ENCODE measurements at places on chromosomes 5 and 9.

DNA sequence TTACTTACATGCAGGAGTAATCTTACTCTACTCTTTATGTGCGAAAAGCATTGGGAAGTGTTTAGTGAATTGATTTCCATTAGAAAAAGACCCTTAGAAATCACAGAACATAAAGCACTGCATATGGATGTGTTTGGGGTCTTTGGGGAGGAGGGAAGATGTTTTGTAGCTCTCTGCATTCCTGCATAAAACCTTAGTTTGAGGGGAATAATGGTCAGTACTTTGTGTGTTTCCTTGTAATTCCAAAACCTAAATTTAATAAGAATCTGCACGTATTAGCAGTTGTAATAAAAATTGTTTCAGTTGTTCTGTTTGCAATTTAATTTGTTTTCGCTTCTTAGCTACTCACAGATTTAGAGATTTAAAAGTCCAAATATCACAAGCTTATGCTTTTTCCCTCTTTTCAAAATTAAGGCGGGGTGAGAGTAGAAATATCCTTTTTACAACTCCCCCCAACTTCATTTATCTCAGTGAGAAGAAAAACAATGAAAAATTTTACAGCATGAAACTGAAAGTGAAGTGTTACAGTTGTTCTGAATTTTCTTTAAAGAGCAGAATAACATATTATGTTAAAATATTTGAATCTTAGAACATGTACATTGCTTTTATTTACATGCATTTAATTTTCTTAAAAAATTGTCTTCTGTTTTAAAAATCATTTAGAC, 143.8 kb downstream of the SMARCA2 start:
- no peaks in the 10 kb centered on the region for H3K36me3 ChIP-seq
- H3K27me3 ChIP-seq = no peaks in the 10 kb centered on the region
- no peak for DNase-seq

- no peak for DNase-seq
- H3K36me3 ChIP-seq = no peaks in the 10 kb centered on the region
- H3K4me1 ChIP-seq = no peaks in the 10 kb centered on the region
- no peak overlapping the region for H3K4me3 ChIP-seq
- no peak overlapping the region for H3K27ac ChIP-seq
- no peaks in the 10 kb centered on the region for H3K27me3 ChIP-seq
Measured at GRCh38 chr5:150313921-150314716, 11.4 kb upstream of the ARSI start.

- H3K27me3 ChIP-seq = no peaks in the 10 kb centered on the region
- no peaks in the 10 kb centered on the region for H3K36me3 ChIP-seq
- H3K4me3 ChIP-seq = no peak overlapping the region
- DNase-seq = no peak
- peaks cover 64% of the 10 kb centered on the region for H3K4me1 ChIP-seq
- no peak overlapping the region for H3K27ac ChIP-seq
Measured at GRCh38 chr9:83435301-83435700, 102.9 kb downstream of the FRMD3 start.

- H3K27me3 ChIP-seq = no peaks in the 10 kb centered on the region
- no peak overlapping the region for H3K4me3 ChIP-seq
- peaks cover 57% of the 10 kb centered on the region for H3K4me1 ChIP-seq
- DNase-seq = no peak
Measured at GRCh38 chr9:95036676-95037075, 280.8 kb downstream of the FANCC start.

GRCh38 chr5:34467436-34467835, 188.7 kb upstream of the RAI14 start:
- H3K27me3 ChIP-seq = no peaks in the 10 kb centered on the region
- no peak for DNase-seq
- no peak overlapping the region for H3K4me3 ChIP-seq
- no peaks in the 10 kb centered on the region for H3K36me3 ChIP-seq
- peaks cover 3% of the 10 kb centered on the region for H3K4me1 ChIP-seq
- peak overlapping the region; percentile 48 for H3K27ac ChIP-seq

- H3K27ac ChIP-seq = no peak overlapping the region
- H3K4me3 ChIP-seq = no peak overlapping the region
- no peaks in the 10 kb centered on the region for H3K27me3 ChIP-seq
- DNase-seq = no peak
- no peaks in the 10 kb centered on the region for H3K36me3 ChIP-seq
Measured at GRCh38 chr5:94524841-94525697, 93.3 kb downstream of the KIAA0825 start.

DNA sequence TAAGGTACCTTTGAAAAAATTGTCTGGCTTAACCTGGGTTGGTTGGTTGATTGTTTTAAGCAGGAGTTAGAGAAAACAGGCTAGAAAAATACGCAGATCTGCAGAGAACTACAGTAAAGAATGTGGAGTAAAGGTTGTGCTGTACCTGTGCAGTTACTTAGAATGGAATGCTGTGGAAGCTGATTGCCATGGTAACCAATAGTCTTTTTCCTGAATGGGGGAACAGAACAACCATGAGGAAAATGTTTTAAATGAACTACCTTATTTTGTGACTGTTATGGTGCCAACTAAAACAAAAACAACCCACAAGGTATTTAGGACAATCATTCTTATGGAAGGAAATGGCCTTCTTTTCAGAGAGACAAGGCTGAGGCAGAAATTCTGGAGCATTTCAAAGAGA, 4.8 kb upstream of the HOMER1 start:
- H3K36me3 ChIP-seq = no peaks in the 10 kb centered on the region
- H3K4me3 ChIP-seq = no peak overlapping the region
- H3K27me3 ChIP-seq = peaks cover under 1% of the 10 kb centered on the region
- no peak for DNase-seq
- H3K4me1 ChIP-seq = no peaks in the 10 kb centered on the region

DNA sequence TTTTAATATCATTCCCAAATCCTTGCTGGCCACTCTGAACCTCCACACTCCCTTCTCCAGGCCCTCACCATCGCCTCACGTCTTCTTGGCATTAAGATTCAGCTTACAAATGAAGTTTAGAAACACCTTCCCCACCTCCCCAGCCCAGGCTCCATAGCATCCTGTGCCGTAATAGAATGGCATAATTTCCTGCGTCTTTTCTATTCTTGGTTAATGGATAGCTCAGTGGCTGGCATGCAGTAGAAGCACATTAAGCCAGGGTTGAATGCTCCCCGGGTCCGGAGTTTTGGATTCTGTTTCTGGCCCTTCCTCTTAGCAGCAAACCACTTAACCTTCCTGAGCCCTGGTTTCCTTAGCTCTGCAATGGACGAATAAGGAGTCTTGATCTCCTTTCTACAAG, 13.8 kb downstream of the WWC1 start:
- no peaks in the 10 kb centered on the region for H3K36me3 ChIP-seq
- no peak overlapping the region for H3K4me3 ChIP-seq
- no peaks in the 10 kb centered on the region for H3K27me3 ChIP-seq
- H3K27ac ChIP-seq = no peak overlapping the region

GRCh38 chr9:133113163-133113948, 7.7 kb downstream of the RALGDS start:
- H3K27me3 ChIP-seq = no peaks in the 10 kb centered on the region
- H3K4me3 ChIP-seq = no peak overlapping the region
- peak overlapping the region; percentile 89 for H3K27ac ChIP-seq

- H3K36me3 ChIP-seq = no peaks in the 10 kb centered on the region
- H3K27ac ChIP-seq = no peak overlapping the region
- H3K4me3 ChIP-seq = no peak overlapping the region
- DNase-seq = no peak
- H3K27me3 ChIP-seq = no peaks in the 10 kb centered on the region
Measured at GRCh38 chr9:128153060-128153946, 4.0 kb downstream of the LCN2 start.

GRCh38 chr5:142245786-142246185, 79.0 kb downstream of the SPRY4 start:
- H3K27me3 ChIP-seq = no peaks in the 10 kb centered on the region
- H3K27ac ChIP-seq = peak overlapping the region; percentile 34
- H3K4me3 ChIP-seq = no peak overlapping the region
- no peaks in the 10 kb centered on the region for H3K36me3 ChIP-seq

DNA sequence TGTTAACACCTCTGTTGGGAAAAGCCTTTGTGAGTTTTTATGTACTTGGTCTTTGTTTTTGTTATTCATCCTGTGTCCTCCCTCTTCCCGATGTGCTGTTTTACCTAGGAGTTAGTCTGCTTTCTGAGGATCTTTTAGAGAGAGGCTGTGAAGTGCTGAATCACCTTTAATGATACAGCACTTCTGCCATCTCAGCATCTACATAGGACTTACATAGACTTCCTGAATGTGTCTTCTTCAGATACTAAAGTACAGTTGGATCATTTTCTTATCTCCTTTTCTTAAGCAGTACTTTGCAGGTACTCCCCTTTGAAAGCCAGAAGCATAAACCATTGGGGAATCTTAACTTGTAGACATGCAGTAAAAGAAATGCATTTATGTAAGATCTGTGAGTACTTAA, 31.5 kb downstream of the OTULIN start:
- H3K4me1 ChIP-seq = peaks cover 4% of the 10 kb centered on the region
- no peak overlapping the region for H3K27ac ChIP-seq
- DNase-seq = no peak
- no peak overlapping the region for H3K4me3 ChIP-seq
- peaks cover 23% of the 10 kb centered on the region for H3K36me3 ChIP-seq

DNA sequence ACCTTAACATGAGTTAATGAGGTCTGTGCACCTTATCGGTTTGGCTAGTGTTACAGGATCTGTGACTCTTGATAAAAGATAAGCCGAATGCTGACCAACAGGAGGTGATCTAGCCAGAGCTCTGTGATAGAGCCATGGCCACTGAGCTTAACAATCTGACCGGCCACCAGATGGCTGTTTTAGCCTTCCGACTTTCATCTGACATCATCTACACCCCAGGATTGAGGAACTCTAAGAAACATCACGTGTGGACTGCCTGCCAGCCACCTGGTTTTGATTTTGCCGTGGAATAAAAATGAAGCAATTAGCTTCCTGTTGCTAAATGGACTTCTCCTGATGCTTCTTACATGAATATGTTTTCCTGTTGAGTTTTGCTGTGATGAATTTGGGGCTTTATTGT, 281.3 kb downstream of the CEMIP2 start:
- H3K27me3 ChIP-seq = no peaks in the 10 kb centered on the region
- no peak overlapping the region for H3K27ac ChIP-seq
- no peak for DNase-seq
- no peaks in the 10 kb centered on the region for H3K36me3 ChIP-seq
- H3K4me1 ChIP-seq = no peaks in the 10 kb centered on the region
- H3K4me3 ChIP-seq = no peak overlapping the region

GRCh38 chr5:171418316-171418981, 998 bp upstream of the FGF18 start:
- no peaks in the 10 kb centered on the region for H3K36me3 ChIP-seq
- H3K27me3 ChIP-seq = peaks cover 29% of the 10 kb centered on the region
- H3K27ac ChIP-seq = no peak overlapping the region
- peak; percentile 71 for DNase-seq
- H3K4me1 ChIP-seq = peaks cover 26% of the 10 kb centered on the region

- peak; percentile 73 for DNase-seq
- H3K4me3 ChIP-seq = peak overlapping the region; percentile 78
- no peaks in the 10 kb centered on the region for H3K27me3 ChIP-seq
- peak overlapping the region; percentile 92 for H3K27ac ChIP-seq
- peaks cover 16% of the 10 kb centered on the region for H3K4me1 ChIP-seq
- no peaks in the 10 kb centered on the region for H3K36me3 ChIP-seq
Measured at GRCh38 chr9:107487521-107488374, 1.8 kb downstream of the KLF4 start.

DNA sequence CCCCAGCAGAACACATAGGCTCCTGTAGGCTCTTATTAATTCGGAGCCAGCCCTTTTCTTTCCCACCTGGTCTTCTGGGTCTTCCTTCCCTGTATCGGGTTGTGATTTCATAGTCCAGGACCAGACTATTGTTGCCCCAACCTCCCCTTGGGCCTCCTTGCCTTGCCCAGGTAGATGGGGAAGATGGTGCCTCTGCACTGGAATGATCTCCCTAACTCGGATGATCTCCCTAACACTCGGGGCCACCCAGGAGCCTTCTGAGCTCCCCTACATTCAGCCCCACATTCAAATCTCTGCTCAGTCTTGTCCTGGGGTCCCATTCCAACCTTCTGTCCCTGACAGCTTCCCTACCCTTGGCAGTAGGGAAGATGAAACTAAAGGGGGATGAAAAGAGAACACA, 2.7 kb upstream of the IRF1 start:
- no peak overlapping the region for H3K4me3 ChIP-seq
- no peaks in the 10 kb centered on the region for H3K27me3 ChIP-seq
- H3K27ac ChIP-seq = peak overlapping the region; percentile 98
- H3K4me1 ChIP-seq = peaks cover 53% of the 10 kb centered on the region

DNA sequence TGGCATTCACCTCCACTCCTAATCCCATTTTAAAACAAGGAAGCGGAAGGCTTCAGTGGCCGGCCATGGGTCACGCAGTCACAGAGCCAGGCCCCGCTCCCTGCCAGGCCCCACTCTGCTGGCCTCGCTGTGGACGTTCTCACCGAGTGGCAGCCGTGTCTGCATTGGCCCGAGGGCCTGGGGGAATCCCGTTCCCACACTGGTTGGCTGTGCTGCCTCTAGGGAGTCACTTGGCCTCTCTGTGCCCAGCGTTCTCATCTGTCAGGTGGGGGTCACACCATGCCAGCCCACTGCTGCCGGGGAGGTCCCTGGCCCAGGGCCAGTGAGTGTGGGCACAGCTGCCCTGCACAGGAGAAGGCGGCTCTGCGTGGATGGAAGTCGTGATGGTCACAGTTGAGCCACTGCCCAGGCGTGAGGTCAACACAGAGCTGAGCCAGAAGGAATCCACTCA, 13.4 kb upstream of the SLC9A3 start:
- no peaks in the 10 kb centered on the region for H3K36me3 ChIP-seq
- no peaks in the 10 kb centered on the region for H3K4me1 ChIP-seq
- DNase-seq = no peak
- no peak overlapping the region for H3K4me3 ChIP-seq
- peaks cover 78% of the 10 kb centered on the region for H3K27me3 ChIP-seq

GRCh38 chr9:97596906-97597305, 36.3 kb downstream of the TSTD2 start:
- H3K27ac ChIP-seq = peak overlapping the region; percentile 19
- H3K4me1 ChIP-seq = peaks cover 20% of the 10 kb centered on the region
- H3K4me3 ChIP-seq = no peak overlapping the region
- H3K27me3 ChIP-seq = no peaks in the 10 kb centered on the region
- H3K36me3 ChIP-seq = no peaks in the 10 kb centered on the region
- DNase-seq = no peak

DNA sequence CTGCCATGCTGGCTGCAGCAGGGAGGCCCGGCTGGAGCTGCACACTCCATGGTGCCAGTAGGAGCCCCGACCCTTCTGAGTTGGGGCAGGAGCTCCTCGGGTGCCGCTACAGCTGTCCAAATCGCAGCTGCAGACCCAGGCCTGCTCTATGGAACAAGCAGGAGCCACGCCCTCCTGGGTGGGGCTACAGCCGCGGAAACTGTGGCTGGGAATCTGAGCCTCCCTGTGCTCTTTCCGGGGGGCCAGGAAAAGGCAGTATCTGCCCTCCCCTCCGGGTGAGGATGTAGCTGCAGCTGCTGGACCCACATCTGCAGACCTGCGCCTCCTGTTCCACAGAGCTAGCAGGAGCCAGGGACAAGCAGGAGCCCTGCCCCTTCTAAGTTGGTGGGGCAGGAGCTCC, 278.9 kb upstream of the ACTBL2 start:
- H3K4me3 ChIP-seq = no peak overlapping the region
- H3K27me3 ChIP-seq = no peaks in the 10 kb centered on the region
- H3K4me1 ChIP-seq = no peaks in the 10 kb centered on the region
- no peaks in the 10 kb centered on the region for H3K36me3 ChIP-seq
